ENCODE measurements at places on chromosomes 2 and 18.

- DNase-seq = no peak
Measured at GRCh38 chr18:666628-667027, 9.2 kb downstream of the TYMS start.

- no peak for DNase-seq
Measured at GRCh38 chr2:106546391-106546990, 59.3 kb downstream of the CD8B2 start.

DNA sequence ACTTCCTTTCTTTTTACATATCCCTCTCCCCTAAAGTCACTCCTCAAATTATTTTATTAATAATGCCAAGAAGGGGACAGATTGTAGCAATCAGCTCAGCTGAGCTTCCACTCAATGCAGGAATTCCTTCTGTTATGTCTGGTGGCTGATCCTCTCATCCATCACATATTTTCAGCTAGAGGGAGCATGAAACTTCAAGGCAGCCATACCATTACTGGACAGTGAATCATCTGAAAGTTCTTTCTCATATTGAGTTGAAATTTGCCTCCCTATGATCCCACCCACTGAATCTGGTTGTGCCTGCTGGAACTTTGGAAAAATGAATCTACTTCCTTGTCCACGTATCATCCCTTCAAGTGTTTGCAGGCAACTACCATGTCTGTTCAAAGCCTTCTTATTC, 11.2 kb downstream of the ZNF385B start:
- DNase-seq = no peak

GRCh38 chr2:44769349-44770011, 172.0 kb upstream of the SIX3 start:
- DNase-seq = no peak

- DNase-seq = no peak
Measured at GRCh38 chr2:119527999-119528398, 3.7 kb upstream of the SCTR start.

DNA sequence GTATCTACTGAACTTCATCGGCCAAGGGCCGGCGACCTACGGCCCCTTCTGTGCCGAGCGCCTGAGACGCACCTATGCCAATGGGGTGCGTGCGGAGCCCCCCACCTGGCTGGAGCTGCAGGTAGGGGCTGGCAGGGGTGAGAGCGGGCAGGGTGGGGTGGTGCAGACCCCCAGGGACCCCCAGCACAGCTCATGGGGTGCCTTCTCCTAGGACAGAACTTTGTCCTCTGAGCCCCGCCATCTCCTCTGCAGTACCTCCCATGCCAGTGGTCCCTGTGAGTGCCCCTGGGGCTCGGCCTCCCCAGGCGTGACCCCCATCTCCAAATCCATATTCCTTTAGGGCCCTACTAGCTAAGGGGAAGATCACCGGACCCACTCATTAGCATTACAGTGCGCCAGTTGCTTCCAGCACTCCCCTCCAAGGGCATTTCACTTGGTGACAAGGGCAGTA, 23.9 kb upstream of the GPR17 start:
- DNase-seq = no peak

- no peak for DNase-seq
Measured at GRCh38 chr18:68714366-68714711, 569 bp downstream of the TMX3 start.

DNA sequence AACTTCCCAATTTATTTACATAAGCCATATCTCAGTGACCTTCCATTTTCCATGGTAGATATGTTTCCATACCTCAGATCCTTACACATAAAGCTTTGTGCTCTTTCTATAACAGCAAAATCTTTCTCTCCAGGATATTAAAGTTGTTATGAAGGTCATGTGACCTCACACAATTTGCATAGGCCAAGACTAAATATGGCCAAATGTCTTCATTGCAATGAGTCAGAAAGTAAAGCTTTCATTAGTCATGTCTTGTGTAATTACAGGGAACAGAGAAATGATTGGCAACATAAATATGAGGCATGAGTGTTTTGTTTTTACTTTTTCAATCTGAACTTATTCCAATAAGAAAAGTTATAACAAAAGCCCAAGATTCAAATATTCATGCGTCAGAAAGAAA, 243.5 kb downstream of the ASXL3 start:
- no peak for DNase-seq

- no peak for DNase-seq
Measured at GRCh38 chr2:196696423-196697079, 57.0 kb downstream of the CCDC150 start.

- DNase-seq = no peak
Measured at GRCh38 chr18:40939656-40940515, 1015.1 kb upstream of the PIK3C3 start.

DNA sequence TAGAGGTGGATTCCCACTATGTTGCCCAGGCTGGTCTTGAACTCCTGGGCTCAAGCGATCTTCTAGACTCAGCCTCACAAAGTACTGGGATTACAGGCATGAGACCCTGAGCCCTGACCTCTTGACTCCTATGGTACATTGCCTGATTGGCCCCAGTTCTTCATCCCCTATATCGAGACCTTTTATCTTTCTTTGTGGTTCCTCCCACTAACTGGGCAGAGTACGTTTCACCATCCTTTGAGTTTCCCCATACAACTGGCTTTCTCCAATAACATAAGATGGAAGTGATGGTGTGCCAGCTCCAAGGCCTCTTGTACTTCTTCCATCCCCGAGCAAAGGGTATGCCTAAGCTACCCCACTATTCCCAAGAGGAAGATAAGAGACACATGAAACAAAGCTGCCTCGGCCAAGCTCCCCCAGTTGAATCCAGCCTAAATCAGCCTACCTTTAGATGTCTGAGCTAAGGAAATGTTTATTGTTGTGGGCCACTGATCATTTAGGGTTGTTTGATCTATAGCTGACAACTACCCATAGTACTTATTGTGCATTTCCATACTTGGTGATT, 8.3 kb upstream of the TMEM247 start:
- DNase-seq = no peak

DNA sequence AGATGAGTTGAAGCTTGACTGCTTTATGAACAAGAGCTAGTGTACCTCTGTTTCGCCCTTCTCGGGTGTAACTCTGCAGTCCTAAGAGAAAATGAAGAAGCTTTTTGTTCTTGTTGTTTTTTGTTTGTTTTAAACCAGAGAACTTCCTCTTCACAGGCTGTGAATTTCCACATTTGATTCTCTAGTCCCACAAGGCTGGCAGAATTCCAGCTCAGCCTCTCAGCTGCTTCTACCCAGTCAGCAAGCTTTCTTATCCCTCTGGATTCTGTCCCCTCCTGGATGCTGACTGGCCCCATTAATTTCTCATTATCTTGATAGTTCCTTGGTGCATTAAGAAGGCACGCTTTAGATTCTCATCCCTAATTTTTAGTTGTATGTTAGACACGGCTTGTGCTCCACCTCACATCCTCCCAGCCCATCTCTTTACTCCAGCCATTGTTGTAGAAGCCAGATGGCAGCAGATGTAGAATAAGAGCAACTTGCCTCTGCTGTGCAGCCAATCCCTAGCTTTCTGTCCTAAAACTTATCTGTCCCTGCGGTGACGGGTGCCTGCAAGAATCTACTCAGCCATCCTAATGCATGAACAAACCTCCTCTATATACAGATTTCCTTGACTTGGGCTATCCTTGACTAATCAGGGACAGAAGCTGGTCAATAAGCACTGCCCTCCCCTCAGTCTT, 12.3 kb upstream of the RESP18 start:
- no peak for DNase-seq

DNA sequence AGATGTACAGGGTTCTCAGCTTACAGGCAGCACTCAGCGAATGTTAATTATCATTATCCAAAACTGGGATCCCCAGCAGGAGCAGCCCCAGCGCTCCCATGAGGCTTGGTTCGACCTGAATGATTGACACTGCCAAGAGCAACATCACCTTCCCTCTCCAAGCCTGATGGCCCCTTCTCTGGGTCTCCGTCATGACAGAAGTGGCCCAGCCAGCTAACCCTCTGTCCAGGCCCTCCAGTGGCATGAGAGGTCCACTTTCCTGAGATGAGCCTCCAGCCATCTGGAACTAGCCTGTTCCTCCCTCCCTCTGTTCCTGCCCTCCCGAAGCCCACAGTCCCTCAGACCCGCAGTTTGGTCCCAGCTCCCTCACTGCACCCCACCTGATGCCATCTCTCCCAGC, 97.0 kb upstream of the RAB6C start:
- no peak for DNase-seq

DNA sequence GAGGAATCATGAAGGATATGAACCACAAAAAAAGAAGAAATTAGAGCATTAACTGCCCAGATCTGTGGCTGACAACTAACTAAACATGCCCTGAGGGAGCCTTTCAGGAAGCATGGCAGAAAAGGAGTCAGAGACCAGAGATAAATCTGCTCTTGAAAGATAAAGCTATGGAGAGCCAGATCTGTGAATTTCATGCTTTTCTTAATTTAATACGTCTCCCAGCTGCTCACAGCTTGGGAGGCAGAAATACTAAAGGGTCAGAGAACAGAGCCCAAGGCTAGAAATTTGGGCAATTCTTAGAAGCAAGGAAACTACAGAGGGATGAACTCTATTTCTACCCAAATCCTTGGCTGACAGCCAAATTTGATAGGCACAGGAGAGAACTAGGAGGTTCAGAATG, 223.0 kb upstream of the DPP10 start:
- DNase-seq = no peak

- DNase-seq = no peak
Measured at GRCh38 chr2:23528171-23528570, 143.2 kb downstream of the KLHL29 start.

DNA sequence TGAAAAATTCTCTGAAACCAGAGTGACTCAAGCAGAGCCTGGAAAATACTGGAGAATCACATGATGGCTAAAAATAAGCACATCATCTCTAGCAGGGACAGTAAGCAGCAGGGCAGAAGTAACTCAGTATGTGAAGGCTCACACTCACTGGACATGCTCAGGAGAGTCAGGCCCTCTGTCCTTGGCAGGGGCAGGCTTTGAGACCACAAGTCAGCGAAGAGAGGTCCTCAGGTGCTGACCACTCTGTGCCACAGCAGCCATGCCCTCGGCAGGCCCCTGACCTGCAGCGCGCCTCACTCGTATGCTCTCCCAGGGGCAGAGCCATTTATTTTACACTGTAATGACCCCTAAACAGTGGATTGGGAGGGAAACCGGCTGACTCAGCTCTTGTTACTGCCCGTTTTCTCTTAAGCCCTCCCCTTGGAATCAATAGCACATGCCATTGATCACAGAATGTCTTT, 76.8 kb downstream of the MAPRE2 start:
- no peak for DNase-seq

DNA sequence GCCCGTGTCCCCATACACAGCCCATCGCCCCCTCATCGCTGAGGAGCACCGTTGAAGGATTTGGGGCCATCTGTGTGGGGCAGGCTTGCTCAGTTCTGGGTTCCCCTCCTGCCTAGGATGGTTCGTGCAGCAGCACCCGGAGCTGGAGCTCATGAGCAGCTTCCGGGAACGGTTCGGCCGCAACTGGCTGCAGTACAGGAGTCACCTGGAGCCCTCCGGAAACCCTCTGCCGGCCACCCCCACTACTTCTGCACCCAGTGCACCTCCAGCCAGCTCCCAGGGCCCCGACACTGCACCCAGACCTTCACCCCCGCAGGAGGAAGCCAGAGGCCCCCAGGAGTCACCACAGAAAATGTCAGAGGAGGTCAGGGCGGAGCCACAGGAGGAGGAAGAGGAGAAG, 10.3 kb downstream of the STK11IP start:
- DNase-seq = no peak

- DNase-seq = no peak
Measured at GRCh38 chr2:66714610-66715009, 279.7 kb downstream of the MEIS1 start.

GRCh38 chr18:45663403-45664045, 48.2 kb downstream of the SLC14A2 start:
- no peak for DNase-seq

- peak; percentile 7 for DNase-seq
Measured at GRCh38 chr2:235270956-235271355, 222.9 kb upstream of the AGAP1 start.

DNA sequence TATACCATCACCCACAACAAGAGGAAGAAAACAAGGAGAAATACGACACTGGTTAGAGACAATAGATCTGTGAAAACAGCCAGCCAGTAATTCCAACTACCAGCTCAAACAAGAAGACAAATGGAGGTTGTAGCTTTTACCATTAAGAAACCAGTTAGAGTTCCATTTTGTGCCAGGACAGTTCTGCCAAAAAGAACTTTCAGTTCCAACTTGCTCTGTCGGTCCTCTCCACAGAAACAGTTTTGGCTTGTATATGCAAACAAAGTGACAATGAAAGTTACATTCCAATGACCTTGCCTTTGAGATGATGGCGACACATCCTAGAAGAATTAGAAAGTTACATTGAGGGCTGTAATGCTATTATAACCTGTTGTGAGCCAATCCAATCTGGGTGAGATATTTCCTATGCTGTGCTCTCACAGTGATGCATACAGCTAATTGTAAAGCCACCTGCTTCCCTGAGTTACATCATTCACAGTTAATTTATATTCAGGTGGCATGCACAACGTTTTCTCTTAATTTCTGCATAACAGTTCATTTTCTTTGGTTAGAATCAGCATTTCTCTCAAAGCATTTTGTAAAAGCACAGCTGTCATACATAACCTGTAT, 1378.4 kb upstream of the PIK3C3 start:
- DNase-seq = no peak

DNA sequence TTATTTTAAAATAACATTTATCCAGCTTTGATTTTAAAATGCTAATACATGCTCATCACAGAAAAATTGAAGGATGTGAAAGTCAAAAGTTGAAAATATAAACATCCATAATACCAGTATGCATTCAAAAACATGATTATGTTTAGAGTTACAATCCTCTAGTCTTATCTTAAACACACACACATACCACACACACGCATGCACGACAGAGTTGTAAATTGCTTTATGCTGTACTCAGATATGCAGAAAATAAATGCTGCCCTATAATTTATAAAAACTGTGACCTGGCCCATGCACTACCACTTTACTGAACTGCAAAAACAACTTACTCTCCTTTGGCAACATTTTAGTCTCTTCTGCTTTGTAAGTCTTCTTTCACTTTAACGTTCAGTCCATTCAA, 793.0 kb upstream of the FANCL start:
- DNase-seq = no peak

DNA sequence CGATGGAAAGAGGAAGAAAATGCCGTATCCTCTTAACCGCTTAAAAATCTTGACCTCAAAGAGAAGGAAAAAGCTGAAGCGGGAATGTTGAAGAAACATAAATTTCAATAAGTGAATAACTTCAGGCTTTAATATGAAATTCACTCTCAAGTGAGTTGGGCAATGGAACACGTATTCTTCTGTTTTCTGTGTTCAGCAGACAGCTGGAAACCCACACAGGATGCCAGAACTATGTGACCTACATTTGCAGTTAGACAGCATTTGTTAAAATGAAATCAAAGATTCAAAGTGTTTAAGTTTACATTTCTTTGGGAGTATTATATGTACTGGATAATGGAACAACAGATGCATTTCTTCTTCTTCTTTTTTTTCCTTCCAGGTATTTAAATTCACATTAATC, 80.5 kb upstream of the SPATS2L start:
- DNase-seq = no peak

GRCh38 chr2:28387082-28387960, 5.3 kb upstream of the FOSL2 start:
- no peak for DNase-seq
